Mucosa of descending colon (tissue), 3 donors: ENCODE measurements at places on chromosomes 16 and 17. TPM values are rescaled to one million over a fixed set of nuclear protein-coding genes. Genes with fewer than 3 reads are reported as not detected.

DNA sequence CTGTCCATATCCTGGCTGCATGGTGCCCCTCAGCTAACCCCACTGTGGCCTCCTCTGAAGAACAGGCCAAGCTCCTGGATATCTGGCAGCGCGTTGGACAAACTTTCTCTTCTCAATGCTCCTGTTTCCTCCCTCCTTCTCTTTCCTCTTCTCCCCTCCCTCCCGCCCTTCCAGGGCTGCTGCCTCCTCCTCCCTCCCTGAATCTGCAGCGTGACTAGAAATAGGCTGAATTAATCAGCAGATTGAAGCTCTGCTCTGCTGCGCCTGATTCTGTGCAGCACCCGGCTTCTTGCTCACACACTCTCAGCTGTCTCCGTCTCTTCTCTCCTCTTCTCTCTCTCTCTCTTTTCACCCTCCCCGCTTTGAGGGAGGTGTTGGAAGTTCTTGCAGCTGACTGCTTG is 19.8 kb downstream of the TMEM94 start:
- no peak for DNase-seq

DNA sequence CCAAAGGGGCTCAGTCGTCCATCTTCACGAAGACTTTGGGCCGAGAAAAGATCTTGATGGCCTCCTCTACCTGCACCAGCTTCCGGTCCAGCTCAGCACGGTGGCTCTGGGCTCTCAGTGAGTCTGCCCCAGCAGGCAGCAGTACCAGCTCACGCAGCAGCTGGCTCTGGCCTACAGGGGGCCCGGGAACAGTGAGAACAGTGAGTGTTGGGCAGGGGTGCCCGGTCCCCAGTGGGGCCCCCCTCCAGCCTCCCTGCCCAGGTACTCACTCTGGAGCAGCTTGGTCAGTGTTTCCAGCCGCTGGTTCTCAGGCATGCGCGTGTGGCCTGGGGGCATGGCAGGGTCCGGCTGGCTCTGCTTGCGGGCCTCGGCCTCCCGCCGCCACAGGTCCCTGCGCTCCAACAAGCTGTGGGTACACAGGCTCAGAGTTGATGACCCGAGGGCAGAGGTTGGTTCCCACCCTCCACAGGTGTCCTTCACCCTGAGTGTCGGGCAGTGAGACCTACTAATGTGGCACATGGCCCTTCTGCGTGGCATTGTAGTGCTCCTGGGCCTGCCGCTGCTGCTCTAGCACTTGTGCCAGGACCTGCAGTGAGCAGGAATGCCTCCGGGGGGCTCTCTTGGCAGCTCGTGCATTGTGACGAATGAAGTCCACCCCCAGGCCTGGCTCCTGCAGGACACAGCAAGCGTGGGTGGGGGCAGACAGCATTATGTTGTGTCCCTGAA is 2.6 kb downstream of the PARD6A start:
- no peak for DNase-seq

DNA sequence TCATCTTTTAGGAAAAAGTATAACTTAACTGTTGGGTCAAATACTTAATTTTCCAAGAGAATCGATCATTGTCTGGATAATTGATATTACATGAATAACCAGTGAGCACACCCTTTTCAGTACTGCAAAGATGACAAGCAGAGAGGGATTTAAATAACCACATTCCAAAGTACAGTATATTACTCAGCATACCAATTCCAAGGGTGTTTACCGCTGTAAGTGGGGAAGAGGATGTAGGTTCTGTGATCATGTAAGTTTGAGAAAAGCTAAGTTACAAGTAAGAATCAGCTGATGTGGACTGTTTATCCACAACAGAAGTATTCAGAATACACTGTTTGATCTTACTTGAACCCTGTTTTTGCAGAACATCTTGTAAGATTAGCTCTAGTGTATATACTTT is 6.1 kb downstream of the GDE1 start:
- no peak for DNase-seq

The KLHL10 gene
- total RNA-seq, result not detected

The PPL gene
- 10.8 TPM for total RNA-seq

The CHAD gene
- total RNA-seq, result 15.3 TPM
